ENCODE measurements at places on chromosomes 11 and 22.

DNA sequence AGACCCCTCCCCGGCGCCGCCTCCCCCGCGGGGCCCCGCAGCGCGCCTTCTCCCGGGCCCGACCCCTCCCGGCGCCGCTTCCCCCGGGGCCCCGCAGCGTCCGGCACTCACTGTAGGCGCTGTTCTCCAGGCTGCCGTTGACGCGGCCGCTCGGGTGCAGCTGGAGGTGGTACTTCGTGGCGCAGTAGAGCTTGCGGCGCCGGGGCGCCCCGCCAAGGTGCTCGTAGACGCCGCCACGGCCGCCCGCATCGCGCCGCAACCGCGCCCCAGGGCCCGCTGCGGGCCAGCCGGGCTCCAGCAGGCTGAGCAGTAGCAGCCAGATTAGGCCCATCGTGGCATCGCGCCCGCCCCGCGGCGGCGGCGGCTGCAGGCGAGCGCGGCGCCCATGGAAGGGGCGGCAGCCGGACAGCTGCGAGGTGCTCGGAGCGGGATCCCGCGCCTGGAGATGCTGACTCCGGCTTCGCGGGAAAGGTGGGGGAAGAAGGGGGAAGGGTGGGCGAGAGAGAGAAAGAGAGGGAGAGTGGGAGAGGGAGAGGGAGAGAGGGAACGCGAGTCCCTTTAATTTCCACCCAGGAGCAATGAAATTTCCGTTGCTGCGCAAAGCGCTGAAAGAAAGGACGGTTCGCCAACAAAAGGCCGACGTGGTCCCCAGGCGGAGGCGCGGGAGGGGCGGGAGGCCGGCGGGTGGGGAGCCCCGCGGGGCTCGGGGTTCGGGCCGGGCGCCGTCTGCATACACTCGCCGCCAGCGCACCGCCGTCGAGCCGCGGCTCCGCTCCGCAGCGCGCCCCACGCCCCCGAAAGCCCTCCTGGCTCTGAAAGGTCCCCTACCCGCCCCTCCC is at the start of gene FGF3:
Gene FGF3 (minus strand): TSS at position 814 of the 839 bp plus-strand sequence. CDS start 483 bp downstream, at position 331.
- no peak for DNase-seq

GRCh38 chr11:844693-845644 is 2.3 kb downstream of the TSPAN4 start:
- DNase-seq, result no peak

GRCh38 chr11:95835768-95836488 is 45.6 kb downstream of the CEP57 start:
- peak; percentile 23 for DNase-seq

- DNase-seq, result no peak
Measured at GRCh38 chr11:106398502-106399075, 321.1 kb downstream of the AASDHPPT start.

DNA sequence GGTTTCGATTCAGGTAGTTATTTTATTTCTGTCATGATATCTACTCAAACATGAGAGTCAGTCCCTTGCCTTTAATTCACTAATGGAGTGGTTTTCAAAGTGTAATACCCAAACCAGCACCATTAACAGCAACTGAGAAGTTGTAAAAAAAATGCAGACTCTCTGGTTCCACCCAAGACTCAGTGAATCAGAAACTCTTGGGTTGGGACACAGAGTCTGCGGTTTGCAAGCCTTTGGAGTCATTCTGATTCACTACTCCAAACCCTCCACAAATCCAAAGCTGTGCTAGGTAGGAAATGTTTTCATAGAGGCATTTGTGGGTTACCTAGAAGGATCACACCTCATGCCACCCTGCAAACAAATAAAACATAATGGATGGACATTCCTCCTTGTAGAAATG is 340.1 kb downstream of the NTM start:
- no peak for DNase-seq

- no peak for DNase-seq
Measured at GRCh38 chr22:32804531-32805360, 3.2 kb downstream of the TIMP3 start.

DNA sequence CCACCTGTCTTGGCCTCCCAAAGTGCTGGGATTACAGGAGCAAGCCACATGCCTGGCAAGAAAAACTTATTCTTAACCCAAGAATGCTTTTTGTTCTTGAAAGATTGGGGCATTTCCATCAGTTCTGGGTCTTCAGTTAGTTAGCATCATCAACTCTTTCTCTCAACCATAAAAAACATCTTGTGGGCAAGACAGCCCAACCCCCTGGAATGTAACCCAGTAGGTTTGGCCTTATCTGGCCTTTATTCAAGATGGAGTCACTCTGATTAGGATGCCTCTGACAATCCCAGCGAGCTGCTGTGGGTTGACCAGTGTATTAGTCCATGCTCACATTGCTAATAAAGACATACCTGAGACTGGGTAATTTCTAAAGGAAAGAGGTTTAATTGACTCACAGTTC is 9.2 kb upstream of the TPCN2 start:
- DNase-seq, result no peak

DNA sequence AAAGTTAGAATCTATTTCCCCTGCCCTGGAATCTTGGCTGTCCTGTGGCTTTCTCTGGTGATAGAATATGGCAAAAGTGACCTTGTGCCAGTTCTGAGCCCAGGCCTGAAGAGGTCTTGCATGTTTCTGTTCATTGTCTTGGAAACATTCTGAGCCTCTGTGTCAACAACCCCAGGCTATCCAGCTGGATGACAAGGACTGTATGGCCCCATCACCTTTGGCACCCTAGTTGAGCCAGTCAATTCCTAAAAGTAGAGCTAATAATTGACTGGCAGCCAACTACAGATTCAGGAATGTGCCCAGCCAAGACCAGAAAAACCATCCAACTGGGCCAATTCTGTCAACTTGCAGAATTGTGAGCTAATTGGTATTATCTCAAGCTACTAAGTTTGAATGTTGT is 514.1 kb upstream of the LARGE1 start:
- DNase-seq, result no peak

DNA sequence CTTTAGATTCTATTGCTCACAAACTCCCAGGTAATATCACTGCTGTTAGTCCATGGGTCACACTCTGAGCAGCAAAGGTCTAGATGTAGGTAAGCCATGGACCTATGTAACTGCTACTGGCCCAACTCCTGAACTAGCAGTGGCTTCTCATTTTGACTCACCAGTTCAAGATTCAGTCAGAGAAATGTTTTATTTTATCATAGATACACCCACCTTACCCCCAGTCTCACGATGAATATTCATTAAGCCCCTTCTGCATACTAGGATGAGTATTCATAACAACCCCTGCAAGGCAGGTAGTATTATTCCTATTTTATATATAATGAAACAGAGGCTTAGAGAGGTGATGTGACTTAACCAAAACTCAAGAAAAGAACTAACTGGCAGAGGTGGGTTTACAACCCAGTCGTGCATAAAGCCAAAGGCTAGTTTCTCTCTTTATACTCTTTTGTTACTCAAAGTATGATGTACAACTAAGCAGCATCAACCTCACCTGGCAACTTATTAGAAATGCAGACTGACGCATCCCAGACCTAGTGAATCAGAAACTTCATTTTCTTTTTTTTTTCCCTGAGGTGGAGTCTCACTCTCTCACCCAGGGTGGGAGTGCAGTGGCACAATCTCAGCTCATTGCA is 957.6 kb upstream of the CCDC90B start:
- no peak for DNase-seq

DNA sequence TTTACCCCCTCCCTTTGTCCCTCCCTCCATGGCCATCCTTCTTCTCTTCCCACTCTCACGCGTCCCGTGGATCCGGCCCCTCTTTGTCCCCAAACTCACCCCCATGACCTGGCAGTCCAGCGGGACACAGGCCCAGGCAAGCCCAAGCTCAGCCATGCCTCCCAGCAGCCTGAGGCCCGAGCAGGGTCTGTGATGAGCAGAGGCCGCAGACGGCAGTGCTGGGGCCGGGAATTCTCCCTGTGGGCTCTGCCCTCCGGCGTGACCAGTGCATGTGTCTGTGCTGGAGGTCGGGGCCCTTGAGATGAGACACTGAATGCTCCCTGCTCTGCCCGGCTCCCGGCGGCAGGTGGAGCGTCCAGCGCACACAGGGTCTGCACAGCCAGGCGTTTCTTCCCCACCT is 237.9 kb downstream of the BRD1 start:
- DNase-seq, result no peak

DNA sequence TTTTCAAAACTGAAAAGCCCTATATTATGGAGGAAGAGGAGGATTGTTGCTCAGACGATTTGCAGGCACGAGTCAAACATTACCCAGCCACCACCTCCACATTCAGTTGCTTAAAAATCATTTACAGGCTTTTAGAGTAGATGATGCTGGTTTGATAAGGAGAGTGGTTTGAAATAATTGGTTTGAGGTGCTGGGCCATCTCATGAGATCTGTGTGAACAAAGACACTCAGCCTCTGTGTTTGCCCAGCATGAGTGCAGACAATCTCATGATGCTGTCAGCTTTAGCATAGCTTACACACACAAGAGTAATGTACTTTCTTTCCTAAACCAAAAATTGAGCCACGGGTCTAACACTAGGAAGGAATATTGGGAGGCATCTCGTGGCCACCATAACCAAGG is 4.3 kb downstream of the SLC43A3 start:
- no peak for DNase-seq

Measured in LNCaP clone FGC (cell line).